ENCODE measurements at places on chromosomes 13 and 19. TPM values are rescaled to one million over a fixed set of nuclear protein-coding genes. Genes with fewer than 3 reads are reported as not detected.

DNA sequence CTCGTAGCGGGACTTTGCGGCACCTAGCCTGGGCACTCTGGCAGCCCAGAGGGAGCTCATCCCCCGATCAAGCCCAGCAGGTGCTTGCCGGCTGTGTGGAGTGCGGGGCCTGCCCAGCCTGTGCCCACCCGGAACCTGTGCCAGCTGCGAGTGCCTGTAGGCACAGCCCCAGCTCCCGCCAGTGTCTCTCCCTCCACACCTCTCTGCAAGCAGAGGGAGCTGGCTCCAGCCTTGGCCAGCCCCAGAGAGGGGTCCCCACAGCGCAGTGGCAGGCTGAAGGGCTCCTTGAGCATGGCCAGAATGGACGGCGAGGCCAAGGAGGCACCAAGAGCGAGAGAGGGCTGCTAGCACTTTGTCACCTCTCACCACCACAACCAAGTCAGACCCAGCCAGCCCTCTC lies 55.5 kb upstream of the C1QTNF9B start:
- DNase-seq: no peak
- H3K4me1 ChIP-seq: peaks cover 1% of the 10 kb centered on the region
- no peak overlapping the region for H3K4me3 ChIP-seq
- no peaks in the 10 kb centered on the region for H3K36me3 ChIP-seq

NKPD1 gene
- 1.1 TPM for total RNA-seq

GRCh38 chr19:16118489-16119033 lies 6.9 kb downstream of the RAB8A start:
- H3K27ac ChIP-seq: no peak overlapping the region
- H3K27me3 ChIP-seq: no peaks in the 10 kb centered on the region
- DNase-seq: no peak
- no peaks in the 10 kb centered on the region for H3K4me1 ChIP-seq

- no peak overlapping the region for H3K27ac ChIP-seq
- no peaks in the 10 kb centered on the region for H3K36me3 ChIP-seq
- H3K4me1 ChIP-seq: no peaks in the 10 kb centered on the region
- no peak for DNase-seq
Measured at GRCh38 chr19:46021531-46022041, 1.3 kb downstream of the PGLYRP1 start.

DAND5 gene
- total RNA-seq: not detected

DNA sequence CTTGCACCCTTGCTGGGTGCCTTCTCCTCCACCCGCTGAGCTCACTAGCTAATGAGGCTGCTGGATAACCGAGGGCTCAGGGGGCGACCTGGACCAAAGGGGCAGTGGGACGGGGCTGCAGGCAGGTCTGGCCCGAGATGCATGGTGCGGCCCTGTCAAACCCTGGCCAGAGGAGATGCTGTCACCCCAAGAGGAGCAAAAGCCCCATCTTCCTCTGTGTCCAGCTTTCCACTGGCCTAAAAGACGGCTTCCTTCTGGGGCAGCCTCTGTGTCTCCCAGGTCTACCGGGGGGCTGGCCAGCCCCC lies 261.8 kb downstream of the TBC1D4 start:
- H3K4me3 ChIP-seq: no peak overlapping the region
- DNase-seq: no peak
- no peaks in the 10 kb centered on the region for H3K27me3 ChIP-seq
- H3K27ac ChIP-seq: no peak overlapping the region

NLRP11 gene
- not detected for total RNA-seq

- H3K27me3 ChIP-seq: no peaks in the 10 kb centered on the region
- H3K36me3 ChIP-seq: peaks cover 14% of the 10 kb centered on the region
- H3K27ac ChIP-seq: peak overlapping the region; percentile 60
Measured at GRCh38 chr13:20988909-20989655, 72.3 kb downstream of the LATS2 start.

DNA sequence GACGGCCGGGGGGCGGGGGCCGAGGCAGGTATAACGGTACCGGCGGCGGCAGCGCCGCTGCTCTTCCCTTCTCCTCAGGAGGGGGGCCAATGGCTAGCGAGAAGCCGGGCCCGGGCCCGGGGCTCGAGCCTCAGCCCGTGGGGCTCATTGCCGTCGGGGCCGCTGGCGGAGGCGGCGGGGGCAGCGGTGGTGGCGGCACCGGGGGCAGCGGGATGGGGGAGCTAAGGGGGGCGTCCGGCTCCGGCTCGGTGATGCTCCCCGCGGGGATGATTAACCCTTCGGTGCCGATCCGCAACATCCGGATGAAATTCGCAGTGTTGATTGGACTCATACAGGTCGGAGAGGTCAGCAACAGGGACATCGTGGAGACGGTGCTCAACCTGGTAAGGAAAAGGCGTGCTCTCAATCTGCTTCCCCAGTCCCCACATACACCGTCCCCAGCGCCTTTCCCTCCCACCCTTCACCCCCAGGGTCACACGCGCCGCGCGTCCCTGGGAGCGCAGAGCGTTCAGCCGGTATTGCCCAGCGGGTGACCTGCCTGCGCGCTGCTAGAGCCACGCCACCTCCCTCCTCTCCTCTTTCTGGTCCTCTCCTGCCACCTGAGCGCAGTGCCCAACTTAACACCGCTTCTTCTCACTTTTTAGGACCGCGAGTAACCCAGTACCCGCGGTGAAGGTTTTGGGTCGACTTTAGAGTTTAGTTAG lies 814 bp downstream of the NBEA start:
- no peaks in the 10 kb centered on the region for H3K27me3 ChIP-seq
- H3K4me1 ChIP-seq: peaks cover 6% of the 10 kb centered on the region
- H3K27ac ChIP-seq: peak overlapping the region; percentile 53
- DNase-seq: peak; percentile 5
- H3K36me3 ChIP-seq: no peaks in the 10 kb centered on the region
- peak overlapping the region; percentile 76 for H3K4me3 ChIP-seq

CDKN2D gene
- 11.1 TPM for total RNA-seq

RASGRP4 gene
- total RNA-seq: not detected

NDFIP2 gene
- 24.2 TPM for total RNA-seq

KCNN1 gene
- total RNA-seq: 23.4 TPM

DNA sequence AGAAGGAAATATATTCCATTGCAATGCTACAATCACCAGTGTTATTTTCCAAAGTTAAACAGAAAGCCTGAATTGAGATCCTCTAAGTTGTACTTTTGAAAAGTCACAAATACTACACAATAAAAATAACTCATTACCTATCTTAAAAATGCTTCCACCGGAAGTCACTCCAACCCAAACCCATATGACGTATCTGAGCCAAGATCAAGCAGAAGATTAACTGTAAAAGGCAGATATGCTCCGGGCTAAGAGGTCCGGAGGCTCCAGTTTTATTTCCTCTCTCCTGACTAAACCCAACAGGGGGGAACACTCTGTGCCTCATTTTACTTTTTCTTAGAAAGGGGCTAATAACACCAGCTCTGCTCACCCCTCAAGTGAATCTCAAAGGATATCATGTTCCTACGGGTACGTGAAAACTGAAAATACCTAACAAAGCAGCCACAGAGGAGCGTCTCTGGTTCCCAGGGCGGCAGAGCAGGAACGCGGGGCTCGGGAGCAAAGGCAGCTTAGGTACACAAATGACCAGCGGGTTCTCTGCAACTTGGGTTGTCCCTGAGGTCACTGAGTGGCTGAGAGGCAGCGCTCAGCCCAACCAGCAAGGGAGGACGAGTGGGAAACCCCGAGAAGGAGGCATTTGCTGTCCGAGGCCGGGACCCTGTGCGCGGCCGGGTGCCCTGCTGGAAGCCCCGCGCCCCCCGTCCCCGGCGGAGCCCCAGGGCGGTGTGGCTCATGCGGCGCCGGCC lies 750 bp downstream of the RAB20 start:
- H3K27ac ChIP-seq: no peak overlapping the region
- peak; percentile 36 for DNase-seq
- H3K27me3 ChIP-seq: no peaks in the 10 kb centered on the region

EDNRB gene
- total RNA-seq: 8.4 TPM

- peak overlapping the region; percentile 83 for H3K27ac ChIP-seq
- peak; percentile 24 for DNase-seq
- no peaks in the 10 kb centered on the region for H3K36me3 ChIP-seq
- peaks cover 25% of the 10 kb centered on the region for H3K4me1 ChIP-seq
Measured at GRCh38 chr19:21698215-21698614, 69.2 kb downstream of the ZNF100 start.

SRRM5 gene
- 0.18 TPM for total RNA-seq

FXYD3 gene
- total RNA-seq: not detected

ZAR1L gene
- not detected for total RNA-seq

GRCh38 chr13:28297341-28297740 lies 159.0 kb downstream of the PAN3 start:
- H3K4me1 ChIP-seq: no peaks in the 10 kb centered on the region
- peaks cover 18% of the 10 kb centered on the region for H3K36me3 ChIP-seq
- H3K27me3 ChIP-seq: no peaks in the 10 kb centered on the region
- DNase-seq: no peak

GRCh38 chr13:106101201-106101600 lies 434.3 kb downstream of the EFNB2 start:
- H3K27me3 ChIP-seq: no peaks in the 10 kb centered on the region
- no peak for DNase-seq
- peaks cover 13% of the 10 kb centered on the region for H3K4me1 ChIP-seq
- H3K27ac ChIP-seq: no peak overlapping the region

DNA sequence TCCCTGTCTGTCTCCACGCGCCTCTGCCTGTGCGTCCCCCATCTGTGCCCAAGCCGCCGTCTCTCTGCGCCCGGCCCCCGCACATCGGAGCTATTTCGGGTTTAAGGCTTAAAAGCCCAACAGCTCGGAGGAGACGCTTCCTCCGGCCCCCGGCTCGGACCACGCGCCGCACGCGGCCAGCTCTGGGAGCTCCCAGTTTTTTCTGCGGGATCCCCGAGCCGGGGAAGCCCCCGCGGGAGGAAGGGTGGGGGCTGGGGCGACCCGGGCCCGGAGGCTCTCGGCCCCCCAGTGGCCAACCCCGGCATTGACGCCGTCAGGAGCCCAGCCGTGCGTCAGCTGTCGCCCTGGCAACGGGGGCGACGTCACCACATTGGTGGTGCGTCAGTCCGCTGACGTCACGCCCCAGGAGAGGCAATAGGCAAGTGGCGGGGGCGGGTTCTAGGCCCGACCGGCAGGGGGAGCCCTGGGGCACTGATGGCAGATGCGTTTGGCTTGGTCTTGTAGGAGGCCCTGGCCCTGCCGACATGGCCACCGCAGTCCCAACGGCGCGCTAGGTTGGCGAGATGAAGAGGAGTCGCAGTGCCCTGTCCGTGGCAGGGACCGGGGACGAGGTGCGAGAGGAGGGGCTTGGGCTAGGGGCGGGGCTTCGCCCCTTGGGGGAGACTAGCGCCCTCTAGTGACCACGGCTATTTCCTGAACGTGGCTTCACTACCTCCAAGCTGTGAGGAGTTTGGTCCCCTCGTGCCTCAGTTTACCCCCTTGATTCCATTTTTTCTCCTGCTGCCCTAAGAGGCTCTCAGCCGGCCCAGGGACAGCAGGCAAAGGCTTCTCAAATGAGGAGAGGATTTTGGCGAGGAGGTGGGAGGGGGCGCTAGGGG lies 3.7 kb upstream of the PDE4A start:
- H3K4me3 ChIP-seq: peak overlapping the region; percentile 36
- H3K27ac ChIP-seq: no peak overlapping the region
- H3K36me3 ChIP-seq: no peaks in the 10 kb centered on the region
- H3K4me1 ChIP-seq: peaks cover 19% of the 10 kb centered on the region
- DNase-seq: peak; percentile 93
- peaks cover 50% of the 10 kb centered on the region for H3K27me3 ChIP-seq
